ENCODE measurements at places on chromosomes 1 and 21. TPM values are rescaled to one million over a fixed set of nuclear protein-coding genes. Genes with fewer than 3 reads are reported as not detected.

DNA sequence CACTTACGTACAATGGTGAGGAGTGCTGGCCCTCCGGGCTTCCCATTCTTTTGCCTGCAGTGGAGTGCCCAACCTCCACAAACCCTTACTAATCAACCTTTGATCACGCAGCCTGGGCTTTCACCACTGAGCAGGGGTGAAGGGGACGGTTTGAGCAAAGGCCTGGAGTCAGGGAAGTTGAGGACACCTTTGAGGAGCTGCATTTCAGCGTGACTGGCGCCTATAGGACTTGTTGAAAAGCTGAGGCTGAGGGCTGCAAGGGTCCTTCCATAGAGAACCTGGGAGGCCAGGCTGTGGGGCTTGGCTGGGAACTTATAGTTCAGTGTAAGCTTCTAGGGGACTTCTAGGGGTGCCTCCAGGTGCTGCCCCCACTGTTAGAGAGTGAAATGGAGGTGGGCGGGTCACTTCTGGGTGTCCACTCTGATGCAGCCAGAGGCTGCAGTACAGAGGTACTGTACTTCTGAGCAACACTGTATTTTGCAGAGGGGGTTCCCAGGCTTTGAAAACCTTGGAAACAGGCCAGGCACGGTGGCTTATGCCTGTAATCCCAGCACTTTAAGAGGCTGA, 9.8 kb downstream of the SYTL1 start:
- DNase-seq, result no peak

DNA sequence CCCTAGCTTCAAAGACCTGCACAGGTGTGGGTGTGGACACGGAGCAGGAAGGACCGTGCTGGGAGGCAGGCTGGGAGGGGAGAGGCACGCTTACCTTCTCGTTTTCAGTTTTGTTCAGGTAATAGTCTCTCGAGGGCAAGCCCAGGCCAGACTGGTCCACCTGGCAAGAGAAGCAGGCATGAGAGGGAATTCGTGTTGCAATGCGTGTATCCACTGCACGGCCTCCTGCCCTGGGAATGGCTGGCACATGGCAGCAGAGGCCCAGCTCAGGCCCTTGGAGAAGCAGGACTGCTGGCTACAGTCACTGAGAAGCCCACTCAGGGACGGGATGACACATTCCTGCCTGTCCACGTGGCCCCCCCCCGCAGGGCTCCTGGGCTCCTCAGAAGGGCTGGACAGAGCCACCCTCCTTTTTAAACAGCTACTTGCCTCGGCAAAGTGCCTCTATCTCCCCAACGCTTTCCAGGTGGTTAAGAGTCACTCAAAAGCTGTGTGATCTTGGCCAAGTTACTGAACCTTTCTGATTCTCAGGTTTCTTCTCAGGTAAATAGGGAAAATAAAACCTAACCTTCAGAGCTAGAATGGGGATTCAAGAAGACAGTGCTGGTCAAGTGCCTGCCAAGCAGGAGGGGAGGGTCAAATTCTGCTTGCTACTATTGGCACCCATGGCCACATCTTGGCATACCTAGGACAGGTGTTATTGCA, 32.7 kb downstream of the ECE1 start:
- DNase-seq, result no peak

GRCh38 chr1:95229037-95229436, 5.0 kb upstream of the RWDD3 start:
- no peak for DNase-seq

GRCh38 chr1:230291731-230292620, 134.2 kb downstream of the PGBD5 start:
- no peak for DNase-seq

GRCh38 chr1:228988664-228989063, 253.4 kb downstream of the RHOU start:
- no peak for DNase-seq

LRRC3 gene
- total RNA-seq, result 3.7 TPM

DNA sequence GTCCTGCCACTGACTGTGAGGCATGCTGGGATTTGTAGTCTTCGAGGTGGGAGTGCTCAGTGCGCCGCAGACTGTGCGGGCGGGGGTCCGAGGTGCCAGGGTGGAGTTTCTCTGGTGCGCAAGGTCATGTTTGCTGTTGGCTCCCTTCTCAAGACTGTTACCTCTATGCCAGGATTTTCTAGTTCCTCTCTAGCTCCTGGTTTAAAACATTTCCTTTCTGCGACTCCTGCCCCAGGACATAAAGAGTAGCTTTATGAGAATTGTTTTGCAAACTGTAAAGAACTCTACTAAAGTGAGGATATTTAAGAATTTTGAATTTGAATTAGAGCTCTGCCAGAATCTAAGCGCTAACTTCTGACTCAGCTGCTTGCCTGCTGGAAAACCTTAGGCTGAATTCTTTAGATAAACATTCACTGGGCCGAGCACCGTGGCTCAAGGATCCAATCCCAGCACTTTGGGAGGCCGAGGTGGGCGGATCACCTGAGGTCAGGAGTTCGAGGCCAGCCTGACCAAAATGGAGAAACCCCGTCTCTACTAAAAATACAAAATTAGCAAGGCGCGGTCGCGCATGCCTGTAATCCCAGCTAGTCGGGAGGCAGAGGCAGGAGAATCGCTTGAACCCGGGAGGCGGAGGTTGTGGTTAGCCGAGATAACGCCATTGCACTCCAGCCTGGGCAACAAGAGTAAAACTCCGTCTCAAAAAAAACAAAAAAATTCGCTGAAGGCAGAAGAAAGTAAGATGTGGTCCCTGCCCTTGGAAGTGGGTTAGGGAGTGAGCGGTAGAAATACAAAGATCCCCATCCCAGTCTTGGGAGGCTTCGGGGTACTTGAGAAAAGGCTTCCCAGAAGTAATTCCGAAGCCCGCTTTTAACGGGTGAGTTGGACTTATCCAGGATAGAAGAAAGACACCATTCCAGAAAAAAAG, 992 bp upstream of the USP48 start:
- no peak for DNase-seq

Measured in frontal cortex (tissue), 4 donors.